ENCODE measurements at places on chromosomes 4 and X.

GRCh38 chr4:46844325-46844917 is 64.6 kb downstream of the COX7B2 start:
- no peak for DNase-seq

- DNase-seq: no peak
These were observed 38.7 kb upstream of the SH3KBP1 start for GRCh38 chrX:19926095-19926494.

GRCh38 chr4:140793291-140793690 is 37.1 kb upstream of the TBC1D9 start:
- DNase-seq: no peak

DNA sequence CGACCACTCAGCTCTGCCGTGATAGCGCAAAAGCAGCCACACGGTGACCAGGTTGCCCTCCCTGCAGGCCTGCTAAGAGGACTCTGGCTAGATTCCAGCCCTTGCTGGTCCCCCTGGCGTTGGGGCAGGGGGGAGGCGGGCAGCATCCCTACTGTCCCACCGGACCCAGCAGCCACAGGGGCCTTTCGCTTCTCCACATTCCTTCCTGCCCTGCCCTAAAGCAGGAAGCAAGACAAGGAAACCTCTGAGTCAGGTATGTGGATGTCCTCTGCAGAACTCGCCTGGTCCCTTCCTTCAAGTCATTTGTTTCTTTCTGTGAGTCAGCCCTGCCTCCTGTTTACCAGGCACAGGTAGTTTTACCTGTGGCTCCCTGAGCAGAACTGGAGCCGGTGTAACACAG is 60.2 kb upstream of the CLDN34 start:
- no peak for DNase-seq

GRCh38 chr4:20091781-20092180 is 159.9 kb upstream of the SLIT2 start:
- no peak for DNase-seq

DNA sequence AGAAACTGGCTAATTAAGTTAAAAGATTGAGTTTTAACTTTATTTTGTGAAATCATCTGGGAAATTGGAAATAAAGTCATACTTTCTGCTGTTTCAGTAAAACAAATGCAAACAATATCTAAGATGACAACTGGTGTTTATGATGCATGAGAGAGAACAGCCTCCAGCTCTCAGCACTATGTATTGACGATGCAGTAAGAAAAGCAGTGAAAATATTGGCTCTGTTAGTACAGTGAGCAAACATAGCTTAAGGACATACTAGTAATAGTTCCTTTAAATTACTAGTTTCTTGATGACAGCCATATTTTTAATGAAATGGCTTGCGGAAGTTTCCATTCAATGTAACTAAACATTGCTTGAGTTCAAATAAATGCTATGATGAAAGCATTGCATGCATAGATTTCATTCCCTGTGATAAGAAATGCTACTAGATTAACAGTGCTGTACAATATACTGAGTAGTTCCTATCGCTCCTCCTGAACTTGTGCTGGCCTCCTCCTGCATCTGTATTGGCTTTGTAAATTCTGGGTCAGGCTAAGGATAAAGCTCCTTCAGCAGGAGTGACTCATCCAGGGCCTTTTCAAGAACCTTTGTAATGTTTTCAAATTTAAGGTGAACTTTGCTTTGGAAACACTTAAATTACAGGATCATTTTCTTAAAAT is 11.6 kb downstream of the ARHGAP24 start:
- no peak for DNase-seq

DNA sequence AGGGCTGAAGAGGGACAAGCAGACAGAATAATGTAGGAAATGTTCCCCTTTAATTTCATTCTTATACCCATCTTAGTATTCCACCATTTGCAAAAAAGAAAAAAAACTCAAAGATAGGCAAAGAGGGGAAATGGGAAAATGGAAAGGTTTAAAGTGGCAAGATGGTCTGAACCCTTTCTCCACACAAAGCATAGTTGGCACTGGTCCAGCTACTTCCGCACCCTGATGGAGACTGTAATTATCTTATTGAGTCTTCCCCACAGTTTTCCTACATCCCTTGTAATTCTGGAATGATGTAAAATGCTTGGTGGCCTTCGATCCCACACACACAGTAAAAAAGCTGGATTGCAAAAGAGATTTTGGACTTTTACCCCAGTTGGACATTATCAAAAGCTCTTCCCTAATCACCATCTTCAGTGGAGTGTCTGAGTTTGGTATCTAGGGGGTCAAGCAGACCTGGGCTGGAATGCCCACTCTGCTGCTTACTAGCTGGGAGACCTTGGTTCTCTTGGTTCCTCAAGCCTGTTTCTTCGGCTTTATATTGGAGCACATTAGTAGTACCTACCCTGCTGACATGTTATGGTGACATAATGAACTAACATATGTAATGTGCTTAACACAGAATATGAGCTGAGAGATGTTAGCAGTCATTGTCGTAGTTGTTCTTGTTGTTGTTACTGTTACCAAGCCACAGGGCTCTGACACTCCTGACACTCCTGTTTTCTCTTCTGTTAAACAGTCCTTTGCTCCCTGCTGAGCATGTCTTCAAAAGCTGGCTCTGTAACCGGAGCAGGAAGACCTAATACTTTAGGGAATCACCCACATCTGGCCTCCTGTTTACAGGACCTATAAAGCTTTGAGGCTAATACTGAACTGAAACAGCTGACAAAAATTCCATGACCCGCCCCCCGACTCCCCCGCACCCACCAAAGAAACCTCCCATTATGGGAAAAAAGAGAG is 4.7 kb downstream of the SRPX2 start:
- DNase-seq: no peak

DNA sequence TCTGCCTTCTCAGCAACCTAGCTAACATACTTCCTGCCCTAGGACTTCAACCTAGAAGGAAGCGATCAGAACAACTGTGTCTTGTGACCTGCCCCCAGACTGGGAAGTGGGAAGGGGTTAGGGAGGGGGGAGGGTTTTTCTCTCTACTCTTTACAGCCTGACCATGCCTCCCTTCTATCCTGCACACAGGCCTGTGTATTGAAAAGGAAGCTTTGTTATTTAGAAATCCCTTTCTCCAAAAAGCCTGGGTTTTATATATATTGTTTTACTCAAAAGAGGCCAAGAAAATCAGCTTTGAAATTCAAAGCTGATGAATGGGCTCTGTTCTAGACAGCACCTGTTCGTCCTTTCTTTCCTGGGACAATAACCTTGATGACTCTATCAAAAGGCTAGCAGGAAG is 35.2 kb upstream of the SMS start:
- DNase-seq: no peak

- DNase-seq: no peak
These were observed 108.2 kb upstream of the BMPR1B start for GRCh38 chr4:94649381-94650133.

DNA sequence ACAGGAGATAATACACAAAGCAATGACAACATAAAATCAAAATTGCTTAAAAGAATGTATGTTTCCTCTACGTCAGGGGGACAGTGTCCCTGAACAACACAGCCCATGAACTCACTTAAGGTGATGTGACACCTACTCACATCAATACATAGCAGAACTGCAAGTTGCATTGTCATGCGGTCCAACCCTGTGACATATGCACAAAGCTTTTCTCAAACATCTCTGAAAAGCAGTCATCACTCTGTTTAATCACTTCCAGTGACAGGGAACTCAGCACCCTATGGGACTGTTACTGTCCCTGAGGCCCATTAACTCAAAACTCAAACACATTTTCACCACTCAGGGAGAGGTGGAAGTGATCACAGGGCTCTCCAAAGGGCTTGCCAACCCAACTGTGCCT is 2.4 kb downstream of the STX18 start:
- DNase-seq: no peak

GRCh38 chr4:6733358-6734164 is 17.6 kb downstream of the BLOC1S4 start:
- no peak for DNase-seq

- DNase-seq: no peak
These were observed 90.4 kb upstream of the NDP start for GRCh38 chrX:44063606-44064005.

GRCh38 chrX:37796805-37797204 is 16.9 kb downstream of the CYBB start:
- DNase-seq: no peak

DNA sequence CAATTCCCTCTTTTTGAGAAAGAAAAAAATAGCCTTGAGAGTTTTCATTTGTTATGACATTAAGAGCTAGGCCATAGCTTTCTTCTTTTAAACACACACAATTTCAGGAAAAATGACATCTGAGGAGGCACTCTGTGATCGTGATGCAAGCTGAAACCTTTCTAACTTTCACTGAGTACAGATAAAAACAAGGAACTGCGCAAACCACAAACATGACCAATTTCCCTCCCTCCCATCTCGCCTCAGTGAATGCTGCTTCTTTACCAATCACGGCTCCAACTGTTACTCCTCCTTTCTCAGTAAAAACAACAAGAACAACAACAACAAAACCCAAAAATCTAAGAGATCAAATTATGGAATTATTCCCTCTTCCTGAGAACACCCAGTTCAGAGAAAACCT is 626.8 kb downstream of the TLL1 start:
- DNase-seq: no peak

DNA sequence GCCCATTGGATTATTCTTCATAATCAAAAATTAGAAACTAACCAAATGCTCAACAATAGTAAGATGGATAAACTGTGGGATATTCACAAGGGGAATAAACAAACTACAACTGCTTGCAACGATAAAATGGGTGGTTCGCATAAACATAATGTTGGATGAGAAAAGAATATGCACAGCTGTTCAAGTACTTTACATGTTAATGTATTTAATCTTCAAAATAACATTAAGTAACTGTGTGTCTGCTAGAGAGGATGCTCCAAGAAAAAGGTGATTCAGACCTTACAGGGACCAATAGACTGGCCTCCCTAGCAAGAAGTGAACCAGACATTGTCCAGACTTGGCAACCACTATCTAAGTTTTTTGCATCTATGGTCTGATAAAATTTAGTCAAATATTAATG is 2.3 kb downstream of the PFKFB1 start:
- no peak for DNase-seq

- no peak for DNase-seq
These were observed 207.5 kb downstream of the REPS2 start for GRCh38 chrX:17154001-17154400.

GRCh38 chr4:1400191-1400805 is 5.9 kb downstream of the NKX1-1 start:
- DNase-seq: no peak

DNA sequence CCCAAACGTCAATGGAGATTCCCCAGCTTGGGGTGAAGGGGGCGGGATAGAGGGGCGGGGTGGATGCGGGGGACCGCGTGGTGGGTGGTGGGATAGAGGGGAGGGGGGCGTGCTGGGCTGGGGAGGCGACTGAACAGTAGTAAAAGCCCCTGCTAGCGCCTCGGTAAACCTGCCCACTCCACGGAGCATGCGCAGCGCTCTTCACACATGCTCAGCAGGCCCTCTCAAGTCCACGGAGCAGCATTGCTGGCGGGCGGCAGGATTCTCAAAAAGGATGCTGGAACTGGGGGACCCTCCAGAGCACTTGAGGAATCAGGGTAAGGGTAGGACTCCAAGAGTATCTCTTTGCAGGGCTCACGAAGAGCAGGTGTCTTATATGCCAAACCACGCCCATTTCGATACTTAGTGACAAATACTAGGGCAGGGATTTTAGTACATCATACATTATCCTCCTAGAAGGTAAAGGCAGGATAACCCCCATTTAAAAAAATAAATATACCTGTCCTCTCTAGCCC is 378 bp upstream of the RPS6KA6 start:
- peak; percentile 53 for DNase-seq

- DNase-seq: no peak
These were observed 88.7 kb downstream of the ATP11C start for GRCh38 chrX:139844163-139844562.

- peak; percentile 66 for DNase-seq
These were observed 5.9 kb upstream of the GRPEL1 start for GRCh38 chr4:7073526-7074390.

- DNase-seq: no peak
These were observed 118.6 kb downstream of the SLIT2 start for GRCh38 chr4:20370274-20370673.

DNA sequence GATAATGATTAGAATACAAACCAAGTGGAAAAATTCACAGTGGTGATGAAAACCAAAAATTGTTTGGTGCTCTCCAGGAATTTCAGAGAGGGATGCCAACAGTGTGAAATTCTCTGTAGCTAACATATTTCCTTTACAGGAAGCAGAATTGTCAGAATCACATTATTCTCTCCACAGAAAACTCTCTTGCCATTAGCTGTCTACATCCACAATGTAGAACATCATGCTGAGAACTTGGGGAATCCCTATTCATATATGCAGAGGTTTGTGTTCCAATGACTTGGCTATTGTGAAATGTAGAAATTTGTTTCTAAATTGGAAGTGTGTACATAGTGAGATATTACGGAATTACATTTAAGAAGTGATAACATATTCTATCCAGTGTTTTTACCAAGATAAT is 142.0 kb downstream of the PCDH7 start:
- DNase-seq: no peak

- DNase-seq: no peak
These were observed 178.7 kb upstream of the RBPJ start for GRCh38 chr4:26141911-26142638.

DNA sequence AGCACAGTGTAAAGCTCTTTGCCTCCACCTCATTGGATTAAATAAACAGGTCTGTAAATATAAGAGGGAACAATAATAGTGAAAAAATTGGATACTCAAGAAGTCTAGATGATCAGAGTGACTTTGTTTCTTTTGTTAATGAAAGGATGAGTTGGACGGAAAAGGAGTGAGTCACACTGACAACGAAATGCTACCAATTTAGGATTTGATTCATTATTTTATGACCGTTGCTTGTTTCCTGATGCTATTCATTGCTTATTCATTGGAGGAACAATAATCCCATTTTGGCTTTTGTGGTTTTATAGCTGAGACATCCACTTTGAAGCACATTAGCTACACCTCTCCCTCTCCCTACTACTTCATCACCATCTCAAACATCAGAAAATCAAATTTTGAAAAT is 74.4 kb upstream of the DYNLT3 start:
- no peak for DNase-seq

GRCh38 chrX:115531818-115532403 is 29.1 kb upstream of the PLS3 start:
- no peak for DNase-seq

DNA sequence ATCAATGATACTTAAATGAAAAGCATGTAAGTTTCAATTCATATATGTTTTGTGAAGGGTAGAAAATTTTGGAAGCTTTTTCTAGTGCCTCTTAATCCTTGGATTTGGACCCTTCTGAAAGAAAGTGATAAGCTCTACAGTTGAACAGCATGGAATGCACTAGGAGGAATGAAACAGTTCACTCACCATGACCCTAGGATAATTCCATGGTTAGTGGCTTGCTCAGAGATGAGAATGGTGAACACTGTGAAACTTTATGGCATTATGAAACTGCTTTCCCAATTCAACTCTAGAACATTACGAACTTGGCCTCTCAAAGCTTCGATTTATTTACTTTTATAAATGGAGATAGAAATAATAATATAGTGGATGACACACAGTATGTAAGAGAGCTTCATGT is 88.9 kb upstream of the FAT4 start:
- DNase-seq: no peak

DNA sequence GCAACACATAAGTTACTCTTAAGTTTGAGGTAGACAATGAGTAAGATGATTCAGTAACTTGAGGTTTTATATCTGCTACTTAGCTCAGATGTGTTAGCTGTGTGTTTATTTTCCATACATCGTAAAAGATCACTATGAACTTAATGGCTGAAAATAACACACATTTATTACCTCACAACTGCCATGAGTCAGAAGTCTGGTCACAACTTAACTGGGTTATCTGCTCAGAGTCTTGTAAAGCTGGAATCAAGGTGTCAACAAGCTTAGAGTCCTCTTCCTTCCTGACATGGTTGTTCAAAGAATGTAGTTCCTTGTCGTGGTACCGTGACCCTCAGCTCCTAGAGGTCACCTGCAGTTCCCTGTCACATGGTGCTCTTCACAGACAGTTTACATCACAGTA is 204.9 kb upstream of the MAGEB2 start:
- no peak for DNase-seq
